GM20000 (cell line): ENCODE measurements at places on chromosomes 11 and 22.

- no peak for DNase-seq
Observed at GRCh38 chr22:39777716-39778454, 115.7 kb downstream of the ENTHD1 start.

DNA sequence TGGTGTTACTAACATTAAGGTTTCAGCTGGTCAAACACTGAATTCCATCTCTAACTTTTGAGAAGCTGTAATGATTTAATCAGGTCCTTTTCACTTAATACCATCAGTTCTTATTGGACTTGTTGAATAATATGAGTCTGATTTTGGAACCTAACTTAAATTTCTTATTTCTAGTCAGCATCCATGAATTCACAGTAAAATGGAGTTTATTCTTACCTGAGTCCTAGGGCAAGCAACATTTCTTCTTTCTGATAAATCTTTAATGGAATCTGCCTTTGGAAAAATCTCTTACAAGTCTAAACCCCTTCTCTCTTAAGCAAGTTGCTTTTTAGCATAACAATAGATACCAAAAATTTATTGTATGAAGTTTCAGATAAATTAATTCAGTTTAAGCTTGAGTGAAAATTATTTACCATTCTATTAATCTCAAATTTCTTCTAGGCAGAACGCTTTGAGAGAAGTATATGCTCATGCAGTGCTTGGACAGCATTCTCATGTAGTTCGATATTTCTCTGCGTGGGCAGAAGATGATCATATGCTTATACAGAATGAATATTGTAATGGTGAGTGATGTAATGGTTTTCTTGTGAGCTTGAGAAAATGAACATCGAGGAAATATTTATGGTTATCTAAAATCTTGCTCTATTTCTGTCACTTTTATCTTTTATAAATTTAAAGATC is 3.4 kb downstream of the WEE1 start:
- DNase-seq: no peak

- no peak for DNase-seq
Observed at GRCh38 chr11:117940736-117941135, 11.5 kb upstream of the TMPRSS13 start.

DNA sequence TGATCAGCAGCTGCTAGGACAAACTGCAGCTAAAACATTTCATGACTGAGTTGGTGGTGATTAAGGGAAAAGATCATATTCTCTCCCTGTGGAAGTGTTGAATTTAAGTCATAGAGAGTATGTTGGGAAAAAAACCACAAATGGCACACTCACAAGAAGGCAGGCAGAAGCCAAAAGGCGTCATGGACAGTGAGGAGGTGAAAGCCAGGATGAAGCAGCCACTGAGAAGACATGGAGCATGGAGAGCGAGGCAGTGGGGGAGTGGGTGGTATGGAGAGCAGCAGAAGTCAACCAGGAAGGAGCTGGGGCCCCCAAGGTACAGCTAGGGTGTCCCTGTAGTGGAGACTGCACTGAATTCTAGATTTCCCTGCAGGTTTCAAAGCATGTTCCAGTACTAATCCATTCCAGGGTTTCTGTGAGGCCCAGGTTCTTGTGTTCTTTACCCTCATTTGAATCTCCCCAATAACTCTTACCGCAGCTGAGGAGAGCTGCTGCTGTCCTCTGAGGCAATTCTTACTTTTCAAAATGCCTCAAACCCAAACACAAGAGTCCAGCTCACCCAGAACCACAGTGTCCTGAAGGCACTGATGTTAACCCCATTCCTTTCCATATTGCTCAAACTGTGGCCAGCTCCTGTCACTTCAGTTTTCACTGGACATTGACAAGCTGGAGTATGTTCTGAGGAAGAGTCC is 191.8 kb upstream of the E2F8 start:
- peak; percentile 32 for DNase-seq

DNA sequence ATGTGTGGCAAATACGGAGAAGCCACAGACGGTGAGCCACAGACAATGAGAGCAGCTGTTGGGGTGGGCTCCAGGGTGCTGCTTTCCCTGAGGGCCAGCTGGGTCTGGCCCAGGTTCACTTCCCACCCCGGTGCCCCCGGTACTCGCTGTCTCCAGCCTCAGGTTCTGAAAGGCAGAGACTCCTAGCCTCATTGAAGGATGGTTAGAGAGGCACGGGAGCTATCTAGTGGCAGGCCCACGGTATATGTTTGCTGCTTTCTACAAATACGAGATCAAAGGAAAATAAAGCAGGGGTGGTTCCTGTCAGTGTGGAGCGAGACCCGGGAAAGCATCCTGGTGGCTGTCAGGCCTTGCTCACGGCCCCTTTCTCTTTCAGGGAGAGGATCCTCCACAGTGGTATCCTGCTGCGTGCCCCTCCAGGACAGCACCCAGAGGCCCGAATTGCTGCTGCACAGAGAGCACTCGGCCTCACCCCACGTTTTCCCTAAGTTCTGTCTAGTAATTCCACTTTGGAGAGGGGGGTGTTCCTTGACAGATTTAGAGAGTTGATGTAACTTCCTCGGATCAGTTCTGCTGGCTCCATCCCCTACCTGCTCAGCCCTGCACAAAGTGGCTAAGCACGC is 3.0 kb downstream of the TMEM80 start:
- DNase-seq: no peak

DNA sequence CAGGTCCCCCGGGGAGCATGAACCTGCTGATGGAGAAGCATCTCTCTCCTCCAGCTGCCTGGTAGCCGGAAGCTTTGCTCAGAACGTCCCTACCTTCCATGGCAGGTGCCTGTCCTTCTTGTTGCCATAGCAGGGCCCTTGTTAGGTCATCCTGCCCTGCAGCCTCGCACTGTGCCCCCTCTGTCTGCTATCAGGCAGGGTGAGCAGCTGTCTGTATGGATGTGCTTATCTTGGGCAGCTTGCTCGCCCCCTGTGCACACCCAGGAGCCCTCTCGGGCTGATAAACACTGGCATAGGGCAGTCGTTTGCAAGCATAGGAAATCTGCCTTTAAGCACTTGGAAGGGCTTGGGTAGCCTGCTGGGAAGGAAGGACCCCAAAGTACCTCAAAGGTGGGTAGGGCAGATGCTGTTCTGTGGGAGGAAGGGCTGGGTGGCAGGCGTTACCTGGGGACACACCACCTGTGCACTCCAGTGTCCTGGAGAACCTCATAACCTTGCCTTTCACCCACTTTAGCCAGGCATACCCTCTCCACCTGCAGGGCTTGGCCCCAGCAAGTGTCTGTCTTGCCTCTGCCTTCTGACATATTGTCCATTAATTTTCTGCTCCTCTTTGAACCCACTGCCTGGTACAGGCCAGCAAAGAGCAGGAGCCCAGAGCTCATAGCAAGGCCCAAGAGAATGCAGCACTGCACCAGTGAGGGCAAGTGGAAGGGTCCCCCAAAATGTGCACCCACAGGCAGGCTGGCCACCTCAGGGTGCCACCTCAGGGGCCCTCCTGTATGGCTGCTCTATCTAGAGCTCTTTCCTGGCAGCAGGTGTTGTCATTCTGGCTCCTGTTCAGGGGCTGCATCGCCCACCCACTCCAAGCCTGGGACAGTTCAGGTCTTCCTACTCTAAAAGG is 8.0 kb upstream of the COMT start:
- no peak for DNase-seq

DNA sequence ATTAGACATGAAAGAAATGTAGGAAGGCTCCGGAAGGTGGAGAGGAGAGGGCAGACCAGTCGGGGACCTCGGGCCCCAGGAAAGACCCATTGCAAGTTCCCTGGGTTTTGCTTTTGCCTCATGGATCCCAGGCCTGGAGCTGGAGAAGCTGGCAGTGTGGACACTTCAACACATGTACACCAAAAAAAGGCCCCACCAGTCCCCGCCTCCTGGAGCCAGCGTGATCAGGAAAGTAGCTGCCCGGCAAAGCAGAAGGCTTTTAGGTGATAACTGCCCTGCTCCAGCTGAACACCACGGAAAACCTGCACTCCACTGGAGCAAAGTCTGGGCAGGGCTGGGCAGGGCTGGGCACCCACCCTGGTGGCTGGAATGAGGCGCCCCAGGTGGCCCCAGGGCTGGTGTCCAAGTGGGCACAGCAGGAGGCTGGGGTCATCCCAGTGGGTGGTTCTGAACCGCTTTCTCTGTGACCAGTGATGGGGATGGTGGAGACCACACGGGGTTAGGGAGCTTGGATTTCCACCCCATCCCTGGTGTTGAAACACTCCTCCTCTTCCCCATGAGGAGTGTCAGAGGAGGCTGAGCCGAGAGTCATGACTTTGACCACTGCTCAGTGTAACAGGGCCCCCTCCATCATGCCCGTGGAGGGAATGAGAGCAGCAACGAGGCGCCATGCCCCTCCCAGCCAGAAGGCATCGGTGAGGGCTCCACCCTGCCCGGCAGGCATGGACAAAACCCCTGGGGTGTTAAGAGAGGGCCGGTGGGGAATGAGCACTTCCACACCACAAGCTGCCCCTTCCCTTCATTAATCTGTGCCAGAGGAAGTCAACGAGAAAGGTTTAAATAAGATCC is 16.9 kb upstream of the MUC5AC start:
- DNase-seq: no peak

DNA sequence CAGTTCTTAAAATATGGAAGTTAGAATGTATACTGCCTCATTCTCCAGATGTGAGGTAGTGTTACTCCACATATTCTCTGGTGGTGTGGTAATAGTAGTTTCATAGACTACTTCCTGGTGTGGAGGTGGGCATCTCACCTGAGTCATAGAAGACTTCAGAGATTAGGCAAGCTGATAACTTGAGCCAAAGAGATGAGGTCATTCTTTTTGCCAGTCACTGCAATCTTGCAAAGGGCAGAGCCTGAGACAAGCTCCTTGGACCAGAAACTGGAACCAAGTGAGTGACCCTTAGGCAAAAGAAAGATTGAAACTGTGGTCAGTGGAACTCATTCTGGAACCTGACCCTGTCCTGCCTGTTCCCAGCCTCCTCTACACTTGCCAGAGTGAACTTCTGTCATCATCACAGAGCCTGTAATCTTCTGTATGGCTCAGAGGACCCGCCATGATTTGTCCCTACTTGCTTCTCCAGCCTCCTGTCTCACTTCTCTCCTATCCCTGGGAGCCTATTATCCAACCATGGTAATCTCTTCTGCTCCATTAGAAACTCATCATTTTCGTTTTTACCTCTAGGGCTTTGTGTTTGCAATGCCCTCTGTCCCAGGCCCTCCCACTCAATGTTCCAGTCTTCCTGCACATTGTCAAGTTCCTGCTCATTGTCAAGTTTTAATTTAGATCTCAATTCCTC is 10.6 kb upstream of the CCDC83 start:
- no peak for DNase-seq

DNA sequence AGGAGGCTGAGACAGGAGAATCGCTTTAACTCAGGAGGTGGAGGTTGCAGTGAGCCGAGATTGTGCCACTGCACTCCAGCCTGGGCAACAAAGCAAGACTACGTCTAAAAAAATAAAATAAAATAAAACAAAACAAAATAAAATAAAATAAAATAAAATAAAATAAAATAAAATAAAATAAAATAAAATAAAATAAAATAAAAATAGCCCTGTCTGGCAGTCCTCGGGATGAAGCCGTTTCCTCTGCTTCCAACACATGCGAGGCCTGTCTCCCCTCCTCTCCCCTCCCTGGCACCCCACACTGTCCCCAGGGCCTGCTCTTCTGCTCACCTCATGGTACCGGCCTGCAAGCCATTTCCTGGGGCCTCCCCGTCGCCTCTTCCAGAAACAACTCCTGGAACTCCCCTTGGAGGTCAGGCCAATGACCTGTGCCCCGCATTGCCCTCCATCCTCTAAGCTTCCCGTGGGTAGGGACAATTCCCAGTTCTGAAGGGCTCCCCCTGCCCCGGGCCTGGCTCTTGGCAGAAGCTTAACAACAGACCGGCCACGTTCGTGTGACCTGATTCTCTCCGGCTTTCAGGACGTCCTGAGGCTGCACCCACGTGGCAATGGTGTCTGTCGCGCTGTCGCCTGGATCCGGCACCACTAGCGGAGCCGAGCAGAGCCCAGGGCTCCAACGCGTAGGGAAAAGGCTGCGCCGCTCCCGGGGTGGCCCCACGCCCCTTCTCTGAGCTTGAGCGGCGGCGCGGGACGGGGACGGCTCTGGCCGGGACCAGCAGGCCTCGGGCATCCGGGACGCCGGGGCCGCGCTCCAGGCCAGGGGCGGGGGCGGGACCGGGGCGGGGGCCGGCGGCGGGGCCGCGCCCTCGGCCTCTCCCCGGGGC is 456 bp upstream of the PARVB start:
- DNase-seq: peak; percentile 86

GRCh38 chr22:46794067-46794466 is 31.6 kb downstream of the TBC1D22A start:
- DNase-seq: no peak

DNA sequence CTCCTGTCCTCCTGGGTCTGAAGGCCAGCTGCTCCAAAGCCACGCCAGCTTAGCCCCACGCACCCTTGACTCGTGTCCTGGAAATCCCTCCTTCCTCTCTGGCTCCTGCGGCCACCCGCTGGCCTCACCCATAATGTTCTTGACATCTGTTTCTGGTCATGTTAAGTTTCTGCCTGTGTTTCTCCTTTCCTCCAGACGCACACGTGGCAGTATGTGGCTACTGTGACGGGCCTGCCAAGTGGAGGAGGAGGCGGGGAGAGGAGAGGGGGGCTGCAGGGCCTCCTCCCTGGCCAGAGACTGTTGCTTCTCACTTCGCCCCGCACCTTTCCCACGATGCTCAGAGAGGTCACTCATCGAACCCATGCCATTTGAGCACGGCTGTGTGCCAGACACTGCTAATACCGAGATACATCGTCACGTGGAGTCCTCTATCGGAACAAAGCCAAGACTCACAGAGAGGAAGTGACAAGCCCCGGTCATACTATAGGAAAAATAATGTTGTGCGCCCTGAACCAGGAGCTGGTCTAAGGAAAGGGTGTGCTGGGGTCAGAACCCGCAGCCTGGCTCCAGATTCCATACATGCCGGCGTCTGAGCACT is 11.5 kb downstream of the C1QTNF6 start:
- no peak for DNase-seq

DNA sequence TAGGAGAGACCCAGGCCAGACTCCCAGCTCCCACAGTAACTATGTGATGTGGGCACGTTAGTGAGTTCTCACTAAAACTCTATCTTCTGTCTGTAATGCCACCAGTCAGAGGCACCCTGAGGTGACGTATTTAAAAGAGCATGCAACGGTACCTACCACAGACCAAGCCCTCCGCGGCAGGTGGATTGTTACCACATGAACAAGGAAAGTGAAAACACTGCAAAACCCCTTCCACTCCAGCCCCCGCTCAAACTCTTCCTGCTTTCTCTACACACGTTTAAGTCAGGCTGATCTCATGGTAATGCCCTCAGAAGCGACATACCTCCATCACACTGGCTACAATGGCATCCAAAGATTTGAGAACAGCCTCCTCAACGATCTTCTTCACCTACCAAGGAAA is 36.7 kb downstream of the SERPIND1 start:
- no peak for DNase-seq

DNA sequence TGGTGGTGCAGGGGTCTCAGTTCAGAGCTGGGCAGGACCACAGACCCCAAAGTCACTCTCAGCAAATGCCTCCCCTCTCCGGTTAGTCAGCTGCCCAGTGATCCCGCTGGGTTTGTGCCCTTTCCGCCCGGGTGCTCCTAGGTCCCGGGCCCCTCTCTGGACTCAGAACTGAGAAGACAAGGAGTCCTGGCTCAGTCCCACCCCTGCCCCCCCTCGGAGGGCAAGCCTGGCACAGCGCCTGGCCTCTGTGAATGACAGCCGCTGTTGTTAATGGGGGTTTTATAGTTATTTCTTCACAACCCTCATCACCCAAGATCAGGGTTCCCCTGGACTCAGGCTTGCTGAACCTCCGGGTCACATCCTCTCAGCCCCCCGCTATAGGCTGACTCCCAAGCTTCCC is 47.6 kb downstream of the ELFN2 start:
- DNase-seq: no peak
